ENCODE measurements at places on chromosomes 2 and 18.

- DNase-seq: no peak
These were observed 79.4 kb downstream of the EPAS1 start for GRCh38 chr2:46376586-46376985.

GRCh38 chr18:34909637-34910364, 131.4 kb upstream of the MAPRE2 start:
- peak; percentile 66 for DNase-seq

DNA sequence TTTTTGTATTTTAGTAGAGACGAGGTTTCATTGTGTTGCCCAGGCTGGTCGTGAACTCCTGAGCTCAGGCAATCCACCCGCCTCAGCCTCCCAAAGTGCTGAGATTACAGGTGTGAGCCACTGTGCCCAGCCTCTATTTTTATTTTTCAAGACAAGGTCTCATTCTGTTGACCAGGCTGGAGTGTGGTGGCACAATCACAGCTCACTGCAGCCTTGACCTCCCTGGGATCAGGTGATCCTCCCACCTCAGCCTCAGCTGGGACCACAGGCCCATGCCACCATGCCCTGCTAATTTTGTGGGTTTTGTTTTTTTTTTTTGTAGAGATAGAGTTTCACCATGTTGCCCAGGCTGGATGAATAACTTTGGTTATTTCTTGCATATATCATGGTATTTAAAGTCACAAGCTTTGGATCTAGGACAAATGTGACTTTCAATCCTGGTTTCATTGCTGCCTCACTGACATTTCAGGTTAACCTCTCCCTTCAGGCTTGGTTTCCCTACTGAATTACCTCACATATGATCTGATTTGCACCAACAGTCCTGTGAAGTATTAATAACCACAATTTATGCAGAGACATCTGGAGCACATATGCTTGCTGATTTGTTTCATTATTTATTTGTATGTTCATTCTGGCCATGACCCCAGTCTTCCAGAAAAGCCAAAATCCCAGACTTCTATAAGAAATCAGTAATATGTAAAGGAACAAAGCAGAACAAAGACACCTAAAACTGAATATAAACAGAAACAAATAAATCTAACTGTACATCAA, 17.5 kb upstream of the RAB31 start:
- DNase-seq: peak; percentile 76

DNA sequence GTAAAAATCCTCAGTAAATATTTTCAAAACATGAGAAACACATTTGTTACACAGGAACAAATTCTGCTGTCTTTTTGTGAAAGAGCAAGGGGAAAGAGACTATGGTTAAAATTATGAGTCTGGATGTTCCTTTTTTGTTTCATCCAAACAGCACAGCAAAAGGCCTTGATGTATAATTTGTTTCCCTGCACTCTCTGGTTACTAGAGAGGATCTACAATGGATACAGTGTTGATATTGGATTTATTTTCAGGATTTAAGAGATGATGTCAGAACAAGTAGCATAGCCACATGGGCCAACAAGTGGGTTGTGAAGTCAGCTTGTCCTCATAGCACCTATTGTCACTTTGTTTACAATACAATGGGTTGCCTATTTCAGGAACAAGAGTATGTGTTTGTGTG, 11.3 kb upstream of the ERBB4 start:
- no peak for DNase-seq

- DNase-seq: no peak
These were observed 162.2 kb upstream of the ITGA4 start for GRCh38 chr2:181294979-181295378.

DNA sequence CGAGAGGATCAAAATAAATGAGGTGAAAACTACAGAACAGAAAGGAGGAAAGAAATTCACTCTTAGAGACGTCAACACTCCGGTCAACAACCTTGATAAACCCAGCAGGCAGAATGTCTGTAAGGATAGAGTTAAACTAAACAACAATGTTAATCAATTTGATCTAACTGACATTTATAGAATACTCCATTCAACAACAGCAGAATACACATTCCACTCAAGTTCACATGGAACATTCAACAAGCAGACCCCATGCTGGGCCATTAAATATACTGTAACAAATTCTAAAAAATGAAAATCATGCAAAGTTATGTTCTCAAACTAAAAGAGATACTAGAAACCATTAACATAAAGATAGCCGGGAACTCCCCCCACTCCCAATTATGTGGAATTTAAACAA, 41.8 kb downstream of the FAM210A start:
- no peak for DNase-seq
